ENCODE measurements at places on chromosomes 6 and 20.

DNA sequence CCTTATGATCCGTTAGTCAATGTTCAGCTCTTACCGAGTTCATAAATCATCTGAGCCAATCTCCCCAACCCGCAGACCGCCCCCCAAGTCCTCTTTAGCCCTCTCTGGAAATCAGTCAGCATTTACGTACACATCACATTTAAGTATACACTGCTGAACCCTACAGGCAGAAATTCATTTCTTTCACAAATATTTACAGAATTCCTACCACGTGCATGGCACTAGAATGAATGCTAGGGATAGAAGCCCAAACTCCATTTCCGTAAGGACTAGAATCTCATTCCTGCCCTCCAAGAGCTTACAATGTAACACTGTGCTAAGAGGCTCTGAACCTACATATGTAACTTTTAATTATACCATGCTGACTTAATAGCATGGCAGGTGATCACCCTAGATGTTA, 1.8 kb downstream of the OSER1 start:
- DNase-seq, result no peak

DNA sequence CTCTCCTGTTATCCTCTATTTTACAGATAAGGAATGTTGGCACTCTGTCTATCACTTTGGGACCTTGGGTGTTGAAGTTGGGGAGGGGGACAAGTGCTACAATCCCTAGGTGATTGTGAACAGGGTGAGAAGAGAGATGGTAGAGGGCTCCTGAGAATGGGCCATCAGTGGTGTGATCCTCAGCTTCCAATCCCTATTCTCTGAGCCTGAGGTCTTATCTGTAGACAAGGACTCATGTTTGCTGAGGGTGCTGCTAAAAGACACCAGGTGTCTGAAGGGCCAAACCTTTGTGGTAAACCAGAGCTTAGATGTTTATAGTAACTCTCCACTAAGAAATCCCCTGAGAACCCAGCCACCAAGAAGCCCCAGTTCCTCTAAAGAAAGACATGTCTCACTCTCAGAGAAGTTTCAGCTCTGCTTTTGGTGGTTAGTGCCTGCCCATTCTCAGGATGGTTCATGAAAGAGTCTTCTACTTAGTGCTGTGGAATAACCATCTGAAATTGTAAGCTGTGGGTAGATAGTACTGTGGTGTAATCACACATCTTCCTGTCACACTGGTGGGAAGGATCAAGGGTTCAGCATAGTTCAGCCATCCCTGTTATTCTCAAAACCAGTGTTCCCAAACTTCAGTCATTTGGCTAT, 58.2 kb upstream of the IL20RA start:
- DNase-seq, result no peak

DNA sequence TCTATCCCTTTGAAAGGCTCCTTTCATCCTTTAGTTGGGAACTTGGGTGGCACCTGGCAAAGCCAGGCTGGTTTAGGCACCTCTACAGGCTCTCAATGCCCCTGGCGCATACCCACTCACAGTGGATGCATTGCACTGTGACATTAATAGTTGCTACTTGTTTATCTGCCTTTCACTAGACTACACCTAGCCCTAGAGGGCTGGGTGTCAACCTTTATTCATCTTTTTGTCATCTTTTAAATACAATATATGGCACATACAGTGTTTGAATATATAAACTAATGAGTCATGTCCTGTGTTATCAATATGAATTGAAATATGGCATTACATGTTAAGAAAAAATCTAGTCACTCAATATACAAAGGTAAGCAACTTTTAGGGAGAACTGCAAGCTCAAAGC, 120.0 kb upstream of the BCLAF1 start:
- no peak for DNase-seq

GRCh38 chr6:36984581-36985416, 1.2 kb downstream of the MTCH1 start:
- peak; percentile 31 for DNase-seq

GRCh38 chr20:49482621-49483017, at the start of gene KCNB1:
TSS of gene KCNB1 (minus strand) at chr20:49482668. CDS start at chr20:49482480, 188 bp downstream.
- DNase-seq, result no peak

DNA sequence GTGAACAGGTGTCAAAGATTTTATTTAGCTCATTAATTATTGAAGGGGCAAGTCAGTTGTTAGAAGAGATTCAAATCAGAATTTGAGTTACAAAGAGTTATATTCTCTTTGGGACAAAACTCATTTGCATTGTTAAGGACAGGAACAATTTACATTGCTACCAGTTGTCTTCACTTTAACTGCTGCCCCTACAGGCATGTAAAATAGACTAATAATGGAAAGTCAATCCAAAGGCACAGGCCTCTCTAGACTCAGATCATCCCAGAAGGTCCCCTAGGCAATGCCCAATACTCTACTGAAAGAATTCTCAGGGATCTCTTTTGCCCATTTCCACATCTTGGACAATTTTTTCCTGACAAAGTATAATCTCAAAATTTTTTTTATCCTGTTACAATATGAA, 95.7 kb downstream of the SCP2D1 start:
- no peak for DNase-seq

- no peak for DNase-seq
These were observed 67.5 kb downstream of the PHACTR3 start for GRCh38 chr20:59671661-59672471.

DNA sequence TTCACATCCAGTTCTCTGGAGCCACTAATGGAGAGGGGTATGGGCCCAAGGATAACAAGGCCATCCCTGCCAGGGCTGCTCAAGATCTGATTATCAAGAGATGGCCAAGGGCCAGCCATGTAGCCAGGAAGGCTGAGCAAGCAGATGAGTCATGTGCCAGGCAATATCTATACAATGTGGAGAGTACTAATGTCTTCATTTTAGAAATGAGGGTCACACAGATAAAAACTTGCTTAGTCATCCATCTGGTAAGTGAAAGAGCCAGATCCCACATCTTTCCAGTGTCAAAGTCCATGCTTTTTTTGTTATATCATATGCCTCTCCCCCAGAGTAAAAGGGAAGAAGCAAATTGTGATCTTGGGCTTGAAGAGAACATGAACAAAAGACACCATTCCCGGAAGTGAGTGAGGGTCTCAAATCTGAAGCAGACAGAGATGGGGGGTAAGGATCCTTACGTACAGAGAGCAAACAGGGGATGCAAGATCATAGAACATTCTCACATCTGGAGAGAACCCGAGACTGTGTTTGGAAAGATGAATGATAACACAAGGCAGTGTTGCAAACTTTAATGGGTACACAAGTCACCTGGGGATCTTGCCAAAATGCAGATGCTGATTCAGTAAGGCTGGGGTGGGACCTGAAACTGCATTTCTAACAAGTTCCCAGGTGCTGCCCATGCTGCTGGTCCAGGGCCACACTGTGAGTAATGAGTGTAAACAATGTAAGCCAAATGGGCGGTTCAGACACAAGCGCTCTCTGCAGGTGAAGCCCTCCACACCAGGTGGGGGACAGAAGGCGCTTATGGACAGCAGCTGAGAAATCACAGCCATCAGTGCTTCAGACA, 20.0 kb upstream of the GSTA3 start:
- no peak for DNase-seq

GRCh38 chr20:58223358-58223941, 5.0 kb downstream of the ANKRD60 start:
- DNase-seq, result no peak

GRCh38 chr6:98980819-98981218, 33.1 kb upstream of the FBXL4 start:
- no peak for DNase-seq

- DNase-seq, result no peak
These were observed 21.8 kb downstream of the MAN1A1 start for GRCh38 chr6:119327810-119328209.

DNA sequence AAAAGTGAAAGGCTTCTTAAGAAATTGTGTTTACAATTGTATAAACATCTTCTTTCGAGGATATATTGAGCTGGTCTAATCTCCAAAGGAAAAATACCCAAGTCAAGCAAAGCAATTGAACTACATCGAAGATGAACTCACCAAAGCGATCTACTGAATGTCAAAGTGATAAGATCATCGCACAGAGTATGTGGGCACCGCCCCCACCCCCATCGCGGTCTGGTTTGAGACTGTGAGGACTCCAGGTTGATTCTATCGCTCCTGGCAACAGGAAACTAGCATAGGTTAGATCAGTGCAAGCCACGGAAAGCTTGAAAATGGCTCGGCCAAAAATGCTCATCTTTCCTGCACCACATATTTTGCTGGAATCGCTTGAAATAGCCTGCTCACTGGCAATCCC, 133.2 kb upstream of the RPS6KA2 start:
- DNase-seq, result no peak

DNA sequence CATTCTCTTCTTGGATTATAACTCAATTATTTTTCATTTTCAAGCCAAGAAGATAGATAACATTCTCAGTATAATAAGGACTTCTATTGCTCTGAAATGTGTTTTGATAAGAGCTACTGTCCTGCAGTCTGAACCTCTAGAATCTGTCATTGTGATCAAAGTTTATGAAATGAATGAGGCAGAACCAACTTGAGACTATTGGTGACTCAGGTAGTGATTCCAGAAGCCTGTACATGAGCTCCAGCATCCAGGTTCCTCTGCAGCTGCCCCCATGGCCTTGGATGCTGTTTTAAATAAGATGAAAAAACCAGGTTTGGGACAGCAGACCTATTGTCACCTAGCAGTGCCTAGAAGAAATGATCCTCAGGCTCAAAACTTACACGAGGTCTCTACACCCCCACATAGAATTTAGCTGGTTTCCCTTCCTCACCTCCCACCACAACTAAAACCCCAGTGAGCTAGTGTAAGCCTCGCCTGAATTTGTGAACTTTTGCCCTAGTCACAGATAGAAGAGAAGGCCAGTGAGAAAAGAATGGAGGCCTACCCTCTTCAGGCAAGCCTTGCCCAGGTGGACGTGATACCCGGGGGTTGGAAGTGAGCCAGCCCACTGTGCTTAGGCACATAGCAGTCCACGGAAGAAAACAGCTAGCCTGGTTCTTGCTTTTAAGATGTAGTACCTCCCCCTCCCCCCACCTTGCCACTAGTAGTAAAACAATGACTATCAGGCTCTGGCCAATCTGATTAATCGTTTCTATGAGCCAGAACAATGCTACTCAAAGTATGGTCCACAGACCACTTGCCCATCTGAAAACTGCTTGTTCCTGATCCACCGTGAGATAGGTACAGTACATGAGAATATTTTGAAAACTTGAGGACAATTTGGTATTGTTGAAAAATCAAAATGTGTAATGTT, 73.0 kb upstream of the SYNJ2 start:
- DNase-seq, result no peak

GRCh38 chr6:31697555-31697954, 5.6 kb downstream of the ABHD16A start:
- DNase-seq, result no peak

All from stimulated activated CD4-positive, alpha-beta T cell treated with anti-CD3 and anti-CD28 coated beads, Interleukin-1b, Interleukin-23, amount 100 ng/mL, for 24 hours (primary cell).